ENCODE measurements at places on chromosomes 11 and 22.

DNA sequence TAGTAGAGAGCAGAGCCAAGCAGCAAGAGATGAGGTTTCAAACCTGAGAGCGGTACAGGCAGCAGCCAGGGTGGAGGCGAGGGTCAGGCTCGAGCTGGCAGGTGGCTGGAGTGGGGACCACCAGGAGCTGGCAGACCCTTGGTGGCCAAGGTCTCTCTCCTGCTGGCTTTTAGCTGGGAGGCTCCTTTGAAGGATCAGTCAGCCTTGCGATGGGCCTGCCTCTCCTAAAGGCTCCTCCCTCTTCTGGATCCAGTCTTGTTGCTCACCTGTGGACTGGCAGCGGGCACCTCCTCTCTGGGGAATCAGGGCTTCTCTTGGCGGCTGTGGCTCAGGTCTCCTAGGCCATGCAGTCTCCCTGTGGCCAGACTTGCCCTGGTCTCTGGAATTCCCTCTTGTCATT, 24.8 kb downstream of the TPST2 start:
- no peak for DNase-seq

DNA sequence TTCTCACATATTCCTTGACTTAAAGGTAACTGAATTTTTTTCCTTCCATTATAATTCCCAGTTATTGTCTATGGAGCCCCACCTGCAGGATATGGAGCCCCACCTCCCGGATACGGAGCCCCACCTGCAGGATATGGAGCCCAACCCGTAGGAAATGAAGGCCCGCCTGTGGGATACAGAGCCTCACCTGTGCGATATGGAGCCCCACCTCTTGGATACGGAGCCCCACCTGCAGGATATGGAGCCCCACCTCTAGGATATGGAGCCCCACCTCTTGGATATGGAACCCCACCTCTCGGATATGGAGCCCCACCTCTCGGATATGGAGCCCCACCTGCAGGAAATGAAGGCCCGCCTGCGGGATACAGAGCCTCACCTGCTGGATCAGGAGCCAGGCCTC, 28.1 kb downstream of the WBP2NL start:
- DNase-seq, result no peak

- no peak for DNase-seq
Observed at GRCh38 chr11:90135016-90135415, 553 bp downstream of the NAALAD2 start.

DNA sequence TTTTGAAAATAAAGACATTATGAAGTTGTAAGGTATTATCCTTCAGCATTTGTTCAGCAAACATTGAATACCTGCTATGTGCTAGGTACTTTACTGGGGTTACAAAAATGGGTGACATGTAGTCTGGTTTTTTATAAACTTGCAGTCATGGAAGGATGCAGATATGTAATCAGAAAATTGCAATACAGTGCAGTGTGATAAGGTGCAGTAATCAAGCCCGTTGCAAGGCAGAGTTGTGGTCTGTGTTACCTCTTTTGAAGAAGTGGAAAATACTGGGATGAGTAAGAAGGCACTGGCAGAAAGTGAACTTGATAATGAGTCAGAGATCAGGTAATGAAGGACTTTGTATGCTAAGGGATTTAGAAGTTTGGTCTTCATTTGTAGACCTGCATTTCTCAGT, 8.1 kb downstream of the FBXO7 start:
- no peak for DNase-seq

DNA sequence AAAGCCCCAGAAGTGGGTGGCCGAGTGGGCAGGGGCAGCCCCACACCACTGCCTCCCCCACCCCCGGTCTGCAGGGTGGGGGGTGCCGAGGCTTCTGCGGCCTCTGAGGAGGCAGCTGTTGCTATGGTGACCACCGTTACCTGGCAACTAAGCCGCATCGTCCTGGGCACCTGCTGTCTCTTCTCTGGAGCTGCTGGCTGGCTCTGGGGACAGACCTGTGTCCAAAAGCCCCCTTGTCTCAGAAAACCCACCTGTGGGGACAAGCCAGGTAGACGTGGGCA, 79.9 kb upstream of the PRR5 start:
- no peak for DNase-seq

GRCh38 chr22:38078046-38078840, 5.7 kb downstream of the SLC16A8 start:
- DNase-seq, result peak; percentile 49

- peak; percentile 82 for DNase-seq
Observed at GRCh38 chr11:1202776-1203504, 19.9 kb upstream of the MUC5B start.

GRCh38 chr11:5368502-5369043, 15.0 kb upstream of the OR51M1 start:
- DNase-seq, result no peak

DNA sequence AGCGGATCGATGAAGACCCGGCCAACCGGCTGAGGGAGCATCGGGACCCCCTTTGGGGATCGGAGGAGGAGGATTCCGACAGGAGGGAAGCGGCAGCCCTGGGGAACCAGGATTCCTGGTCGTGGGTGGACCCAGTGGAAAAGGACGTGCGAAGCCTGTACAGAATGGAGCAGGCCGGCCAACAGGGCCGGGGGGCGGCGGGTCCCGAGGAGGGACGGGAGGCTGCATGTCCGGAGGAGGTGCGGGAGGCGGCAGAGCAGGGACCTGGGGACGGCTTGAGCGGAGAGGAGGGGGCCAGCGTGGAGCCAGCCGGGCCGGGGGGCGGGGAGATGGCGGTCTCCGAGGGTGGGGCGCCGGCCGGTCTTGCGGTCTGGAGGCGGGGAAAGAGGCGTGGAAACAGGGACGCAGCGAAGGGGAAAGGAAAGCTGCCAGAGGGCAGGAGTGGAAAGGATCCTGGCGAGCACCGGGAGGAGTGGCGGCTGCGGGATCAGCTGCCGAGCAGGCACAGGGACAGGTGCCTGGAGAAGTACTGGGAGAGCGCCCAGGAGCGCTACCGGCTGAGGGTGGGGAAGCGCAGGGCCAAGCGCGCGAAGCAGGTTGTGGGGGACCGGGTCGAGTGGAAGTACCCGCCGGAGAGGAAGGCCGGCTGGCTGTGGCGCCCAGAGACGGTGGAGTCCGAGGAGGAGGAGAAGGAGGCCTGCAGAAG, at the start of gene ANO5:
ANO5 (plus strand) TSS at position 444 of the 706 bp plus-strand sequence. CDS start 408 bp downstream, outside the sequence.
- DNase-seq, result peak; percentile 90

DNA sequence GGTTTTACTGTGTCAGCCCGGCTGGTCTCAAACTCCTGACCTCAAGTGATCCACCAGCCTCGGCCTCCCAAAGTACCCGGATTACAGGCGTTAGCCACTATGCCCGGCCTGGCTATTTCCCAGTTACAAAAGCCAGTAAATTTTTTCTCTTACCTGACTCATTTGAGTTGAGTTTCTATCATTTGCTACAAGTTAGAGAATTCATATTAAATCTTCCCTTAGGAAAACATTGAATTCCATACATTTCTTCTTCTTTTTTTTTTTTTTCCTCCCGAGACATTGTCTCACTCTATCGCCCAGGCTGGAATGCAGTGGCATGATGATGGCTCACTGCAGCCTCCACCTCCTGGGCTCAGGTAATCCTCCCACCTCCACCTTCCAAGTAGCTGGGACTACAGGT, 26.0 kb downstream of the CHEK2 start:
- DNase-seq, result no peak

DNA sequence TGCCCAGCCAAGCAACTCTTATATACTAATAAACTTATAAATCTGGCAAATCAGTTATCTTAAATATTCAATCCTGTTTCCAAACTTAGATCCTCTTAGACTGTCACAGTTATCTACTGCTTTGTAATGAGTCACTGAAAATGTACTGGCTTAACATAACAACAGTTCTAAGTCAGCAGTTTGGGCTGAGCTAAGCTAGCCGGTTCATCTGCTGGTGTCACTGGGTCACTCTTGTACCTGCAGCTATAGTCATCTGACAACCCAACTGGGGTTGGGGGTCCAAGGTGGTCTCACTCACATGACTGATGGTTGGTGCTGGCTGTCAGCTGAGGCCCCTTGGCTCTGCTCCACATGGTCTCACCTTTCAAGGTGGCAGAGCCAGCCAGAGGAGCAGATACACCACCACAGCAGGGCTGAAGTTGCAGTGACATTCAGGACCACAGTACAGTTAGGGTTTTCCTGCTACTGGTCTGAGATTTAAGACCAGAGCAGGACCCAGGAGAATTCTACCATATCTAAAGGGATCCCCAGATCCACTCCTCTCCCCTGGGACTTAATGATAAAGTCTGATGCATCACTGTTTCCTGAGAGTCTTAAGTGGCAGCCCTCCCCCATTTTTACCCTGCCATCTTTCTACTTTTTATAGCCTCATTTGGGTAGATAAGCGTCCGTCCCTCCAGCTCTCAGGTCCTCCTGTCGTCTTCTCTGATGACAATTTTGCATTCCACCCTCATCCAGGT, 7.9 kb upstream of the MACROD1 start:
- DNase-seq, result no peak

Data from islet precursor cell (in vitro differentiated cells).